Skin of body (tissue), 3 donors: ENCODE measurements at places on chromosomes 6 and 20. TPM values are rescaled to one million over a fixed set of nuclear protein-coding genes. Genes with fewer than 3 reads are reported as not detected.
A peak's percentile ranks its signal among the peaks of the same experiment; 100 is the strongest.

Gene DYNLT2
- total RNA-seq, result 2.0 TPM

Gene SMIM8
- 13.9 TPM for total RNA-seq

Gene POU3F2
- total RNA-seq, result 0.49 TPM

Gene APCDD1L
- 3.0 TPM for total RNA-seq

Gene FRS3
- 0.99 TPM for total RNA-seq

Gene BMP6
- 3.7 TPM for total RNA-seq

Gene MUC21
- total RNA-seq, result not detected

Gene CALHM4
- total RNA-seq, result 0.79 TPM

Gene CPXM1
- 30.5 TPM for total RNA-seq

Gene IL17A
- not detected for total RNA-seq

Gene HS3ST5
- 0.30 TPM for total RNA-seq

Gene CAP2
- 10.2 TPM for total RNA-seq

Gene ULBP2
- 0.89 TPM for total RNA-seq

GRCh38 chr20:53609491-53610445 lies 16.1 kb upstream of the ZNF217 start:
- peak; percentile 61 for DNase-seq

- no peak for DNase-seq
Measured at GRCh38 chr6:152943260-152943897, 39.5 kb downstream of the FBXO5 start.

DNA sequence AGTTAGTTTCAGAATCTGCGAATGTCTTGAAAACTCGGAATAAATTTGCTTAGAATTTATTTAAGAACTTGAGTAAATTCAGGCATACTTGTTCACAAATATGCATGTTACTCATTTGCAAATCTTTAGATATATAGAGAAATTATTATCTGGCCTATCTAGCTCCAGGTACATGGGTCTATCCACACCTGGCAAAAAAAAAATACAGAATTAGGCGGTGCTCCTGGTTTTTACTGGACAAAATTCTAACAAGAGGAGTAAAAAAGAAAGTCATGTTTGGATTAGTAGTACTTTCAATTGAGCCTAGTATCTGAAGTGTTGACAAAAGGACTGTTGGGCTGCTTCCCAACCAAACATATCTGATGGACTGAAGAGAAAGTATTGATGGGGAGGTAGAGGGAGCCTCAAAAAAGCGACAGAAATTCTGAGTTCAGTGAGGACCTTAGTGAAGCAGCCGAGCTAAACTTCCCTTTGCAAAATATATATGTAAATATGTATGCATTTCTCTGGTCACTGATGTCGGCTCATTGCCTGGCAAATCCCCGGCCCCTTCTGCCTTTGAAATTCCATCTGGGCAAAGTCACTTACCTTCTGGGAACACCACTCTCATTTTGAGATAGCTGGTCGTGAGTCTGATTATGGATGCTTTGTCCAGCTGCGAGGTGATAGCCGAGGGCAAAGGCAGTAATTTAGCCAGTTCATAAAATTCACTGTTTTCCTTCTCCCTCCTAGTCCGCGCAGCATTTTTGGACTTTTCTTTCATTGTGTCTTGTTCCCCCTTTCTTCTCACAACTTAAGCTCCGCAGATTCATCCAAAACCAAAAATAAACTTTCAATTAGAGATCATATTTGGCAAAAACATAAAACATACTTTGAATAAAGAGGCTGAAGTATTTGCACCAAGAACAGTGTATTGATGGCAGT lies 1.8 kb downstream of the SIM1 start:
- DNase-seq, result no peak

GRCh38 chr20:36394340-36394965 lies 88.3 kb downstream of the DLGAP4 start:
- no peak for DNase-seq

GRCh38 chr6:97023982-97024381 lies 99.5 kb downstream of the KLHL32 start:
- DNase-seq, result no peak

- no peak for DNase-seq
Measured at GRCh38 chr6:14542670-14543366, 425.2 kb downstream of the CD83 start.

- no peak for DNase-seq
Measured at GRCh38 chr20:32509639-32510066, 75.5 kb downstream of the NOL4L start.

- no peak for DNase-seq
Measured at GRCh38 chr6:34947561-34947960, 58.5 kb downstream of the ANKS1A start.

GRCh38 chr6:139295901-139296300 lies 4.1 kb upstream of the TXLNB start:
- DNase-seq, result no peak

DNA sequence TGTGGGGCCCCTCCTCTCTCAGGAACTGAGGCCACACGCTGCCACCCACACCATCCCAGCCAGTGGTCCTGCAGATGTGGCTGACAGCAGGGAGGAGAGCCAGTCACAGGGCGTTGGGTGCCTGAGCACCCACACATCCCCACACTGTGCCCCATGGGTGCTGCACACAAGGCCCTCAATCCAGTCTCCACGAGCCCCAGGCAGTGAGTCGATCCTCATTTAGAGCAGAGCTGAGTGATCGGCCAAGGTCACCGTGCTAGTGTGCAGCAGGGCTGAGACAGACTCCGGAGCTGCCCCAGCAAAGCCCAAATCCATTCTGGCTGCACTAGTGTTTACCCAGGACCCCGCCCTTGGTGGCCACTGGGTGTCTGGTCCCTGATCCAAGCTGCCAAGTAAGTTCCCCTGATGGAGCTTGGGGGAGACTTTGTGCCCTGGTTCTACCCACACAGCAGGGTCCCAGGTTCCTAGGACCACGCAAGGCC lies 9.0 kb downstream of the C20orf203 start:
- no peak for DNase-seq

DNA sequence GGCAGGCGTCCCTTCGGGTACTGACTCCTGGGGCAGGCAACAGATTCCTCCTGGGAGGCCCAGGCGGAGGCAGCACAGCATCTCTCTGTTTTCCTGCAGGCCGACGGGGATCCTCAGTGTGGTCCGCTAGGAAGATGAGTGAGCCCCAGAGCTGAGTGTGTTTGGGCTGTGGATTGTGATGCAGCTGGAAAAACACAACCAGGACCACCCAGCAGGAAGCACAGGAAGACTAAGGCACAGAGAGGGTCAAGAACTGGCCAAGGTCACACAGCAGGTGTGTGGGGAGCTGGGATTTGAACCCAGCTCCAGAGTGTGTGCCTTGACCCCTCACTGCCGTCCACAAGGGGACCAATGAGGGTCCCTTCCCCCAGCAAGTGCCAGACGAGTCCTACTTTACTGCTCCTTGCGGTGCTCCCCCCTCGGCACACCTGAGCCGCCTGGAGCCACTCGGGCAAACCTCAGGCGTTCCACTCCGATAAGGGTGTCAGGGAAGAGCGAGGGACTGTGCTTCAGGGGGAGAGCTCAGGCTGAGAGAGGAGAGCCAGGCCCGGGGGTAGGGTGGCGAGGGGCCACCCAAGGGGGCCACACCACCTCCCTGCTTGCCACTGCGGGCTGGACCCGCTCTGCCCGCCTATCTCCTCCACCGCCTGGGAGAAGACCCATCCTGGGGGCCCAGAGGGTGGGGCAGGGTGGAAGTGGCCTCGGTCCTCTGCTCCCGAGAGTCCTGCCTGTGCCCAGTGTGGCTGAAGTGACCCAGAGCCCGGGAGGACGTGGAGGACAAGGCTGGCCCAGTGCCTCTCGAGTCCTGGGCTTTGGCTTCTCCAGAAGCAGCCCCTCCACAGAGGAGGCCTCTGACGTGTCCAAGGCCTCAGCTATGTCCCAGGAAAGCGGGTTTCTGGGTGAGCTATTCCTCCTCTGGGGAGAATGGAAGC lies 63.3 kb downstream of the YTHDF1 start:
- no peak for DNase-seq

DNA sequence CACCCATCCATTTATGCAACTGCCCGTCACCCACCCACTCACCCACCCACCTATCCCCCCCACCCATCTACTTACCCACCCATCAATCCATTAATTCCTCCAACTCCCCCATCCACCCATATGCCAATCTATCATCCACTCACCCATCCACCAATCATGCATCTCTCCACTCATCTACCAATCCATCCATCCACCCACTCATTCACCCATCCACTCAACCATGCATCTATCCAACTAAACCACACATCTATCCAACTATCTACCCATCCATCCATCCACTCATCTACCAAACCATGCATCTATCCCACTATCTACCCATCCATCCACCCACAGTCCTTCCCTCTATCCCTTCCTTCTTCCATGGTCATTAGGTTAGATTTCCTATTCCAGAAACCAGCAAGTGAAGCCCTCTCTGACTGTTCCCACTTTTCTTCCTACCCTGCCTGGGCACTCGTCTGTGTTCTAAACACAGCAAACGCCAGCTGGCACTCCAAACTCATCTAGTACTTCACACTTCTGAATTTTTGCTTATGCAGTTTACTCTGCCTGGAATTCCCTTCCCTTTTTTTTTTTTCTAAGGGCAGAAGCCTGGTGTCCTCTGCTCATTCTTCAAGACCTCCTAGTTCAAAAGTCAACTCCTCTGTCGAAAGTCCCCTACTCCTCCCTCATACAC lies 43.1 kb downstream of the ARHGAP40 start:
- DNase-seq, result no peak

DNA sequence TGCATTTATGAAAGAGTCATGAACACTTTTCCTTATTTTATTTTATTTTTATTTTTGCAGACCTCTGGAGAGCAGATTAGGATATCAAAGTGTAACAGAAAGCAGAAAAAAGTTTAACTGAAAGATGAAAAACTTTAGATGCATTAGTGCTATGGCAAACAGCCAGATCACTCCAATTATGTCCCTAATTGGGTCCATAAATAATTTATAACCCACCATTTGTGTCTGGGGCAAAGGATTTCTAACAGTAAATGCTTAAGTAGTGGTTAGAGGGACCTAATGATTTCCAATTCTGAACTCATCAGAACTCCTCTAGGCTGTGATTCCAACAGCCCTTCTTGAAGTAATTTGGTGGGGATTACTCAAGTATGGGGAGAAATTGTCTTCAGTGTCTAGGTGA lies 93.7 kb upstream of the PROKR2 start:
- no peak for DNase-seq

- no peak for DNase-seq
Measured at GRCh38 chr6:56995347-56995902, 40.5 kb downstream of the BEND6 start.

DNA sequence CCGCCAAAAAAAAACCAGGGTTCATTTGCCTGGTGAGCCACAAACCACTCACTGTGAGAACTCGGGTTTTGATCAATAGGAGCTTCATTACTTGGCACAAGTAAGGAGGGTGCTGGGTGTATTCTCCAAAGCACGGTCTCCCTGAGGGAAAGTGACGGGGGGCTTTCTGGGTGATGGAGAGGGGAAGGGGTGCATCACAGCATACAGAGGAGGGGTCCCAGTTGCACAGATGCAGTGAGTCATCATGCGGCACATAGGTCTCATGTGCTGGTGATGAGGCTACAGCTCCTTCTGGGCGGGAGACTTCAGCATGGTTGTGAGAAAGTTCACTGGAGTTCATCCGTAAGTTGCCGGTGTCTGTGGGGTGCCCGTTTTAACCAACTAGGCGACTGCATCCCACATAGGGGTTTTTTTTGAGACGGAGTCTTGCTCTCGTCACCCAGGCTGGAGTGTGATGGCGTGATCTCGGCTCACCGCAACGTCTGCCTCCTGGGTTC lies 36.2 kb downstream of the SUN5 start:
- no peak for DNase-seq

- DNase-seq, result no peak
Measured at GRCh38 chr6:129033180-129033579, 150.2 kb downstream of the LAMA2 start.

- DNase-seq, result no peak
Measured at GRCh38 chr20:18796282-18796833, 17.2 kb upstream of the SCP2D1 start.

GRCh38 chr20:57094991-57095390 lies 171.4 kb downstream of the BMP7 start:
- no peak for DNase-seq

- DNase-seq, result no peak
Measured at GRCh38 chr6:156440688-156441087, 336.5 kb upstream of the ARID1B start.

- no peak for DNase-seq
Measured at GRCh38 chr6:99310553-99310952, 38.9 kb downstream of the FAXC start.

DNA sequence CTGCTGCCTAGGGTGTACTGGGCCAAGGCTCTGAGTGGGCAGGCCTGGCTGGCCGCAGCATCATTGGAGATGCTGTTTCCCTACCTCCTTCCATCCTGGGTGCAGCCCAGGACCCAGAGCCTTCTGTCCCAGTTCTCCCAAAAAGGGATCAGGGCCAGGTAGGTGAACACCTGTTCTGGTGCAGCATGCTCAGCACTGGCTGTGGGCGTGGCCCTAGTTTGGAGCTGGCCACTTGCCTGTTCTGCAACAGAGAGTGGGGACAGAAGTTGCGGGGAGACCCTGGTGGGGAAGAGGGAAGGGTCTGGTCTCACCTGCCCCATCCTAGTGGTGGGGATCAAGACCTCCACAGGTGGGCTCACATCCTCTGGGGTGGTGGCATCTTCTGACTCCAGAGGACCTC lies 1.4 kb upstream of the ARMC12 start:
- no peak for DNase-seq

GRCh38 chr20:57696401-57696961 lies 13.3 kb downstream of the PMEPA1 start:
- DNase-seq, result no peak

DNA sequence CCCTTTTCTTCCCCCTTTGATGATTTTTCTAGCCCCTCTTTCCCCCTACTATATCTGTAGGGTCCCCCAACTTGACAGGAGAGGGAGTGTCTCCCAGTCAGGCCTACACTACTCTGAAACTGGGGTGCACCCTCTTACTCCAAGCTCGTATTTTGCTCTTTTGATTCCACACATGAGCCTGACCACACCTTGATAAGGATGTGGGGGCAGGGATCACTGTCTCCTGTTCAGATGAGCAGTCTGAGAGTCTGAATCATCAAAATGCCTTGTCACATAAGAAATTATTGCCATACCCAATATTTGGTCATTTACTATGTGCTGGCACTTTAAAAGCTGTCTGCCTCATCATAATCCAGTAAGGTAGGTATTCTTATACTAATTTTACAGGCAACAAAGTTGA lies 15.9 kb downstream of the PNPLA1 start:
- no peak for DNase-seq

- DNase-seq, result no peak
Measured at GRCh38 chr6:28841290-28841689, 82.5 kb downstream of the TRIM27 start.

- no peak for DNase-seq
Measured at GRCh38 chr6:138673346-138674014, 100.1 kb upstream of the CCDC28A start.

GRCh38 chr6:151100326-151100725 lies 139.4 kb upstream of the AKAP12 start:
- DNase-seq, result no peak

- DNase-seq, result no peak
Measured at GRCh38 chr6:132790450-132790849, 8.0 kb downstream of the SLC18B1 start.
